ENCODE measurements at places on chromosomes 1 and 21.

GRCh38 chr1:158071138-158071537 lies 77.7 kb downstream of the KIRREL1 start:
- DNase-seq: no peak

- DNase-seq: no peak
Observed at GRCh38 chr1:82059959-82060358, 259.2 kb downstream of the ADGRL2 start.

DNA sequence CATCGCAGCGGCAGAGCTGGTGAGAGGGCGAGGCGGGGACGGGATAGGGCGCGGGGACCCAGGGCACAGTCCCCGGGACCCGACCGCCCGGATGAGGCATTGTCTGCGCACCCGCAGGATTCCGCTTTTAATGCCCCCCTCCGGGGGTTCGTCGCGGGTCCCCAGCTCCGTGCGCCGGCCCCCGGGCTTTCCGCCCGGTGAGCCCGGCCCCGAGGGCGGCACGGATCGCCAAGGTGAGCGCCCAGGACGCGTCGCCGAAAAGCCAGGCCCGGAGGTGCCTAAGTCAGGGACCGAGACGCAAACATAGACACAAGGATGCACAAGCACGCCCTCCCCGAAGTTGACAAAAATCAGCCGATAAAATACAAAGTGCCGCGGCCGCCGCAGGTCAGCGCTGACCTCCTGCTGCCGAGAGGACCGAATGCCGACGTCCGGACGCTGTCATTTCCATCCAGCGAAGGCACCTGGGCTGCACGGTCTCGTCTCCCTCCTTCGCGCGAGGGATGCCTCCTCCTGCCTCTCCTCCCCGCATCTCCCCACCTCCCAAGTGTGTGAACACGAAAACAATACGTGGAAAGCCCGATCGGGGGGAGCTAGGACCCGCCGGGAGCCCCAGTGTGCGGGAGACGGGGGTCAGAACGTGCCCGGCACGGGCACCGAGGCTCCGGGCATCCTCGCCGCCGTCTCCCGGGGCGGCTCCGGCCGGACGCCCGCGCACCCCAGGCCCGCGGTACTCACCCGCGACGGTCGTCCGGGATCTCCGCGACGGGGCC lies 101.1 kb upstream of the SOD1 start:
- peak; percentile 55 for DNase-seq

GRCh38 chr1:223394242-223394641 lies 1.0 kb downstream of the CCDC185 start:
- no peak for DNase-seq

DNA sequence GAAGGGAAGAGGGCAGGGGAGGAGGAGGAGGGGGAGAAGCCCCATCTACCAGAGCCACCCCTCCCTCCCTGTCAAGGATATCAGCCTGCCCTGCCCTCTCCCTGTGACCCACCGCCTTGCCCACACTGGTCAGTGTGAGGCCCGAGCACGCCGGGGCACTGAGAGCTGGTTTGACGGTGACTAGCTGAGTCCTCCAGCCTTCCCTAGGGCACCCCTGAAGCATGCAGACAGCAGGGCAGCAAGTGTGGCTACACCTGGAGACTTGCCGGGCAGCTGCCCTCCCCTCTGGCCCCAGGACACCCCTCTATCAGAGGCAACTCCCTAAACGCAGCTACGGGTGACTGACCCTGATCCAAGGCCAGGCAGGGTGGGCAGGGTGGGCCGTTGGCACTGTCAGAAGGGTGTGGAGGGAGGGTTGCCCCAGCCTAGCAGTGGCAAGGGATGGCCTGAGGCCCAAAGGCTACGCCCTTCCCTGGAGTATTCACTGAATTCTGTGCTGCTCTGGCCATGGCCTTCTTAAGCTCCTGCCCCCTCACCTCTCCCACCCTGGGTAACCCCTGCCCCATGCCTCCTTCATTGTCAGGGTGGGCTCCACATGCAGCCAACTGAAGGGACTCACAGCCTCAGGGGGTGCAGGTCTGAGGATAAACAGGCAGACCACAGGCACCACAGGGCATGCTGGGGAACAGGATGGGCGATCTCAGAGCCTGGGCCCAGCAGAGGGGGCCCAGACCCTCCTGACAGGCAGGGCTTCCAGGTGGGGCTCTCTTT lies 19.6 kb downstream of the WNT9A start:
- no peak for DNase-seq

- DNase-seq: no peak
Observed at GRCh38 chr1:24957016-24957807, 27.1 kb upstream of the RUNX3 start.

GRCh38 chr1:243539636-243540035 lies 283.8 kb downstream of the SDCCAG8 start:
- no peak for DNase-seq

DNA sequence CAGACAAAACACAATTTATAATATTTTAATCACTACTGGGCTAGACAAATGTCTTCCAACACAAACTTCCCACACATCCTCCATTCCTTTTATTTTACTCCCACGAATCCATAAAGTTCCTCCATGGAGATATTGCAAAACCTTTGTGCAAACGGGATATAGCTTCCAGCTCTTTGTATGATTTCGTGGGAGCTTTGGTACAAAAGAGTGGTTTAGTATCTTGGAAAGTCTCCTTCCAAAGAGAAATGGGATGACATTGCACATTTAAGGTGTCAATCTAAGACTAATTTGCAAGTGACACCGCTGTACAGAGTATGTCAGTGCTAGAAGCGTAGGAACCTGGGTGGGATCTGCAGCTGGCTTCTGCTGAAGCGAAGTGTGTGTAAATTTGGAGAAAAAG lies 455.2 kb upstream of the RUNX1 start:
- no peak for DNase-seq

GRCh38 chr1:219128957-219129356 lies 44.7 kb upstream of the LYPLAL1 start:
- no peak for DNase-seq

GRCh38 chr1:3333903-3334302 lies 120.6 kb upstream of the ARHGEF16 start:
- DNase-seq: no peak

DNA sequence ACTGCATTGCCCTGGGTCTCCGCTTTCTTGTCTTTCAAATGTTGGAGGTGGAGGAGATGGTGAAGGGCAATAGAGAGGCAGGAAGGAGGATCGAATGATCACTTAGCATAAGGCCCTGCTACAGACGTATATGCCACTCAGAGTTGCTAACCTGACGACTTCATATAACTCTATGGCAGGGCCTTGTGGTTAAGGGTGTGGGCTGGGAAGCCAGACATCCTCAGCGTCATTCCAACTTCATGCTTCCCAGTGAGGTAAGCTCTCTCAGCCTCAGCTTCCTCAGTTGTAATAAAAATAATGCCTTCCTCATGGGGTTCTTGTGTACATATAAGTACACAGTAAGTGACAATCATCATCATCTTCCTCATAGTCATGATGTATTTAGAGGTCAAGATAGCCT lies 54.6 kb downstream of the CASQ2 start:
- DNase-seq: no peak

All from activated T-cell treated with anti-CD3 and anti-CD28 coated beads, Interleukin-2, amount 50 U/mL, for 1 hour (primary cell).